Activated CD4-positive, alpha-beta T cell treated with anti-CD3 and anti-CD28 coated beads, Interleukin-2, amount 10 ng/mL, durations not matched to agents 7 days and 5 days (primary cell): ENCODE measurements at places on chromosomes 2 and 18. TPM values are rescaled to one million over a fixed set of nuclear protein-coding genes. Genes with fewer than 3 reads are reported as not detected.

GRCh38 chr2:11160256-11160655 is 5.0 kb downstream of the SLC66A3 start:
- no peak for DNase-seq

The FBLN7 gene
- 8.3 TPM for total RNA-seq

- no peak for DNase-seq
These were observed 255.0 kb downstream of the CAMKMT start for GRCh38 chr2:44616667-44617155.

The MAL gene
- total RNA-seq = 237 TPM

DNA sequence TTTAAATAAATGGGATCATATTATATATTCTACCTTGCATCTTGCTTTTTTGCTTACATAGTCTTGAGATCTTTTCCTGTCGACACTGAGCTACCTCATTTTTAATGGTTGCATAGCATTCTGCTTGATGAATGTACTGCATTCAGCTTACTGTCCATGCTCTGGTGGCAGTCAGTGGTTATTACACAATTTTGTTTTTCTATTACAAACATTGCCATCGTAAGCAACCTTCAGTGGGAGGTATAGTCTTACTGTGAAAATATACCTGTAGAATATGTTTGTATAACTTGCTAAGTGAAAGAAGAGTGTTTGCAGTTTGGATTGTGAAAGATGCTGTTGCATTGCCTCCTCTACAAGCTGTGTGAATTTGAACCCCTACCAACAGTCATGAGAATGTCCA is 43.4 kb downstream of the UBXN4 start:
- no peak for DNase-seq

The ST3GAL5 gene
- 36.3 TPM for total RNA-seq

The GKN2 gene
- not detected for total RNA-seq

The EFEMP1 gene
- total RNA-seq = not detected

The USP14 gene
- total RNA-seq = 67.4 TPM

- no peak for DNase-seq
These were observed 172.9 kb downstream of the LRP1B start for GRCh38 chr2:141957827-141958450.

DNA sequence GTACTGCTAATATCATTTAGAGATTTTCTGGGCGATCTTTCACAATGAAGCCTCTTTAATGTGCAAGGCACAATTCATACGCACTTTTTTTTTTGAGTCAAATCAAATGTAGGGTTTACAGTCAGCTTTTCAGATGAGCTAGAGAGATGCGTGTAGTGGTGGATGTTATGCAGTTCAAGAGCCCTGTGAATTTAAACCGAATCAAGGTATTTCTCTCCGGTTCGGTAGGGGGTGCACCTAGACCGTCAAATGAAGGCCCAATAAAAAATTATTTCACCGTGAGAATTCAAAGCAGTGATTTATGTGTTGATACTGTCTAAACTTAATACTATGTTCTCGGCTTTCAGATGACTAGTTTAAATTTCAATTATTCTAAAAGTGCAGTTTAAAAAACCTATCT is 1.1 kb downstream of the PTH2R start:
- no peak for DNase-seq

The OBSL1 gene
- not detected for total RNA-seq

The CPLX4 gene
- total RNA-seq = not detected

The CIAO1 gene
- 53.4 TPM for total RNA-seq

The TMEM37 gene
- not detected for total RNA-seq

The COL3A1 gene
- total RNA-seq = not detected

GRCh38 chr2:212392544-212392943 is 146.1 kb downstream of the ERBB4 start:
- DNase-seq = no peak

GRCh38 chr18:12476955-12477354 is 69.2 kb downstream of the PRELID3A start:
- no peak for DNase-seq

DNA sequence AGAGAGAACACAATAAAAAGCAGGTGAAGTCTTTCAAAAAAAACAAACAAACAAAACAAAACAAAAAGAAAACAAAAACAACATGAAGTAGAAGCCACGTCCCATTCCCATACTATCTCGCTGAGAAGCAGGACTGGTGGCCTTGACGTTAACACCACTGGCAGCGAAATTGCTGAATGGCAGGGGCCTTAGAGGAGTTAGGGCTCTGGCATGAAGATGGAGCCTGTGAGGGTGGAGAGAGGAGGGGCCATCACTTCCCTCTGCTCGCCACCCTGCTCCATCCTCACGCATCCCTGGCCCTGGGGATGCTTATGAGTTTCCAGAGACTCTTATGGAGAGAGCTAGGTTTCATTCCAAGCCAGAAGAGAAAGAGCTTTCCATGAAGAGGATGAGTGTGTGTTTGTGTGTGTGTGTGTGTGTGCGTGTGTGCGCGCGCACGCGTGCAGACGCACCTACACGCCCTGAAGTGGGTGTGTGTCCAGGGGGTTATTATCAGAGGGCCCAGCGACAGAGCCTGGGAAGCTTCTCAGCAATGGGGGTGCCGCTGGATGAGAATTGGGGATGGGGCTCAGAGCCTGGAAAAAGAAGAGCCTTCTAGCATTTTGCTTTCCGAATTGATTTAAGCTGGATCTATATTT is 20.4 kb upstream of the IMPA2 start:
- no peak for DNase-seq

DNA sequence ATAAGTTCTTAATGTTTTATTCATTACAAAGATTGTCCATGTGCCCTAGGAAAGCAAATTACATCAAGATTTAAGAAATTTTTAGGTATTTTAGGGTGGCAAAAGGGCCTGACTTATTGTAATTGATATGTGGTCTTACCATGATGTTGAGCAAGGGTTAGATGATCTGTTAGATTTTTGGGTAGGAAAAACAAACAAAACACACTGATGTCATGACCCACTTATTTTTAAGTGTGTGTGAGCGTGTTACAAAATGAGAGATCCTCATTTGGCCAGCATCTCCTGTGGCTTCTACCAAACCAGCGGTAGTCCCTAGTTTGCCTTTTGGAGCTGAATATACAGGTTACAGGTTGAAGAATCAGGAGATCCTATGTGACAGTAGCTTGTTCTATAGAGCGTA is 89.8 kb upstream of the ITGB6 start:
- DNase-seq = no peak

DNA sequence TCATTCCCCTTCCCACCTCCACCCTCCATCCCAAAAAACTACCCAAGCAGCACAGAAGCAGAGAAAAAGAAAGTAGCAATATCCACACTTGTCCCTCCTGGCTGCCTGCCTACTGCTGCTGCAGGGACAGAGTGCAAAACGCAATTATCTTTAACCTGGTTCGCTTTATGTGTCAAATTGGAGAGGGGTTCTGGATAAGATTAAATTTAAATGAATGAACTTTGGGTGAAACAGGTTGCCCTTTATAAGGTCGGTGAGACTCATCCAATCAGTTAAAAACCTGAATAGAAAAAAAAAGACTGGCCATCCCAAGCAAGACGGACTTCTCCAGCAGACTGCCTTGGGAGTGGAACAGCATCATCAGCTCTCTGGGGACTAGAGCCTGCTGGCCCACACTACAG is 62.6 kb downstream of the ANKRD44 start:
- no peak for DNase-seq

The ATP8B1 gene
- not detected for total RNA-seq

DNA sequence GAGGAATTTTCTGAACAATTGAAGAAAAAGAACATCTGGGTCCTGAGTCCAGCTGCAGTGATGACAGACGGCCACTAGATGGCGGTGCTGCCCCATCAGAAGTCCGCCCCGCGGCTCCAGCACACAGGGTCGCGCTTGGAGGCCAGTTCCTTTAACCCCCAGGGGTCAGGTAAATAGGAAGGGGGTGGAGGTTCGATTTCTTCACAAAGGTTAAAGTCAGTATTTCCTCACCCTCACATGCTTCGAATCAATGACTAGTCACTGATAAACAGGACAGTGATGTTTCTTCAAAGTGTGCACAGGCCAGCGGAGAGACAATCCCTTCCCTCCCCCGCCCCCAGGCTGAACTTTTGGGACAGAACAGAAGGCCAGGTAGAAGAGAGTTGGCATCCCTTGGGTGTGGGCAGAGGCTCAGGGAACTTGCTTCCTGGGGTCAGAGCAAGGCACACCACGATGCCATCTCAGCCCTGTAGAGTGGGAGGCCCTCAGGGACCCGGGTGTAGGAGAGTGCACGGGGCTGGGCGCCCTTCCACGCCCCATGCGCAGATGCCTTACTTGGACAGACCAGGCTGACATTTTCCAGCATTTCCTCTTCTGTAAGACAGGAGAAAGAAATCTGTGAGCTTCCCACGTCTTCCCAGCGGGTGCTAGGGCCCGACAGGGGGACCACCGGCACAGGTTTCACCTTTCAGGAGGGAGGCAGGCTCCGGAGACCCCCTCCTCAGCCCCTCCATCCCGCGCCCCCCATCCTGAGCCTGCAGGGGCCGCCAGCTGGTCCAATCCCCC is 722 bp downstream of the APOB start:
- DNase-seq = peak; percentile 44

The RASGRP3 gene
- total RNA-seq = 11.8 TPM

DNA sequence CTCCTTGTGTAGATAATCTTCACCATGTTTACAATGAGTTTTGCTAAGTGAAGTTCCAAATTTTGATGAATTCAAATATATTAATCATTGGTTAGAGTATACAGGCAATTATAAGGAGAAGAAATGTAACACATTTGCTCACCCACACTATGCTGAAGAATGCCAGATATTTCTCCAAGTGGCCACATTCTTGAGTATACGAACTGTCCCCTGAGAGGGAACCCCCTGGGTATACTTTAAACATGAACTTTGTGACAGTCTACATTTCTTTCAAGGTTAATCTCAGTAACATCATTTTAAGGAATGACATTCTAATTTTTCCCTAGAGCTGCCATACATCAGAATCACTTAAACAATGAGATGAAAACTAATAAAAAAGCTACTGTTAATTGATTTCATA is 39.8 kb upstream of the CDKL4 start:
- DNase-seq = no peak

GRCh38 chr2:128362889-128363228 is 44.2 kb upstream of the HS6ST1 start:
- DNase-seq = no peak

DNA sequence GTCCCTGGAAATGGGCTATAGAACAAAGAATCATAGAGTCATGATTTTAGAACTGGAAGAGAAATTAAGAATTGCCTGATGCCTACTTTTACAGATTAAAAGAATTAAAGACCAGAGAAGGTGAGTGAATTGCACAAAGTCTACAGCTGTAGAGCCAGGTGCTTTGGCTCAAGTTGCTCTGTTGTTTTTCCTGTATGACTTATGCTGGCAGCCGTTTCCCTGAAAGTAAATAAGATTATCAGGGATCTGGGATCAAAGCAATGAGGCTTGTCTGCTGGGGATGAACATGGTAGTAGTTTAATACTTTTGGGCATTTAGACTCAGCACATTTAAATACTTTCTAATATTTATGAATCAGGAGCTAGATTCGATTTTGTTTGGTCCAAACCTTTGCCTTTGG is 166.9 kb downstream of the PRPF40A start:
- DNase-seq = no peak

DNA sequence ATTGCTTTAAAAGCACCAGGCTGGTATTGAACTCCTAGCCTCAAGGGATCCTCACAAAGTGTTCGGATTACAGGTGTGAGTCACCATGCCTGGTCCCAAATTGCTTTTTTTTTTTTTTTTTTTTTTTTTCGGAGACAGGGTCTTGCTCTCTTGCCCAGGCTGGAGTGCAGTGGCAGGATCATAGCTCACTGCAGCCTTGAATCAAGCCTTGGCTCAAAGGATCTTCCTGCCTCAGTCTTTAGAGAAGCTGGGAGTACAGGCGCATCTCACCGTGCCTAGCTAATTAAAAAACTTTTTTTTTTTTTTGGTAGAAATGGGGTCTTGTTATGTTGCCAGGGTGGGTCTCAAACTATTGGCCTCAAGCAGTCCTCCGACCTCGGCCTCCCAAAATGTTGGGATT is 12.8 kb downstream of the MTA3 start:
- DNase-seq = no peak

GRCh38 chr2:25430556-25430955 is 88.8 kb upstream of the DNMT3A start:
- no peak for DNase-seq

DNA sequence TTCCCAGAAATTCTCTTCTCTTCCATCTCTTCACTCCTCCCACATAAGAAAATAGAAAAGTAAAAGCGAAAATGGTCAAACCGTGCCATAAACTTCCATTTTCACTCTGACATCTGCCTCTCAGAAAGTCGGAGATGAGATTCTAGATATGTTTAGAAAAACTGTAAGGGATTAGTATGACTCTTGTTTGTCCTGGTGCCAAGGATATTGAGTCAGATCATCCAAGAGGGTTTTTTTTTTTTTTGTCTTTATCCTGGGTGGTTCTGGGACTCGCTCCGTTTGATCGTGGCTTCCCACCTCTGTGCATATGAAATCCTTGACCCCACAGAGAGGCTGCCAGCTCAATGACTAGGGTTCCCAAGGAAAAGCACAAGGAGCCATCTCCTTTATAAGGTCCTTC is 17.3 kb downstream of the EN1 start:
- no peak for DNase-seq

The TBR1 gene
- not detected for total RNA-seq

The NFU1 gene
- total RNA-seq = 16.1 TPM

- no peak for DNase-seq
These were observed 38.5 kb downstream of the MERTK start for GRCh38 chr2:111936881-111937280.

The PIEZO2 gene
- total RNA-seq = not detected

The TUBA3E gene
- not detected for total RNA-seq

GRCh38 chr2:71891719-71892422 is 255.8 kb downstream of the CYP26B1 start:
- no peak for DNase-seq

GRCh38 chr2:59985923-59986322 is 567.5 kb downstream of the BCL11A start:
- DNase-seq = no peak

GRCh38 chr2:138078153-138078552 is 113.9 kb downstream of the HNMT start:
- no peak for DNase-seq

GRCh38 chr2:228699888-228700287 is 518.4 kb upstream of the SPHKAP start:
- DNase-seq = no peak

The GPR39 gene
- not detected for total RNA-seq

- no peak for DNase-seq
These were observed 177.2 kb upstream of the DPP10 start for GRCh38 chr2:114265261-114265660.

GRCh38 chr2:233409286-233409991 is 55.1 kb downstream of the DGKD start:
- peak; percentile 43 for DNase-seq

DNA sequence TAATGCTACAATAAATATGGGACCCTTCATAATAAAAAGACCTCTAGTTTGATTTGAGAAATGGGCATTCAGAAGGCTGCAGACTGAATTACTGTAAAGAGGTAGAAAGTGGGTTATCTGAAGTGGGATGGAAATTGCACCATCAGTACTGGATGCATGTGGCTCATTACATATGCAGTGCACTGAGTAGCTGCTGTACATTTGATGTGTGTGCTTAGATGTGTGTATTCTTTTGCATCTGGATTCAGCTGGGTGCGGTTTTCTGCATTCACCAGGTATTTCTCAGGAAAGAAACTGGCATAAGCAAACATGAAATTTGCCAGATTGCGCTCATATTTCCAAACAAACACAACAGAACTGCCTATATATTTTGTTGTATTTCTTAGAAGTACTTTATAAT is 38.2 kb downstream of the NDC80 start:
- no peak for DNase-seq

The CCL20 gene
- not detected for total RNA-seq

GRCh38 chr18:77530732-77531131 is 281.1 kb downstream of the GALR1 start:
- no peak for DNase-seq
